Activated CD8-positive, alpha-beta T cell treated with anti-CD3 and anti-CD28 coated beads, Interleukin-2, amount 10 ng/mL, durations not matched to agents 7 days and 5 days (primary cell): ENCODE measurements at places on chromosomes 6 and 20. TPM values are rescaled to one million over a fixed set of nuclear protein-coding genes. Genes with fewer than 3 reads are reported as not detected.
A peak's percentile ranks its signal among the peaks of the same experiment; 100 is the strongest.

The MYMX gene
- not detected for total RNA-seq

The LY6G5C gene
- total RNA-seq = 4.3 TPM

The THBS2 gene
- total RNA-seq = not detected

DNA sequence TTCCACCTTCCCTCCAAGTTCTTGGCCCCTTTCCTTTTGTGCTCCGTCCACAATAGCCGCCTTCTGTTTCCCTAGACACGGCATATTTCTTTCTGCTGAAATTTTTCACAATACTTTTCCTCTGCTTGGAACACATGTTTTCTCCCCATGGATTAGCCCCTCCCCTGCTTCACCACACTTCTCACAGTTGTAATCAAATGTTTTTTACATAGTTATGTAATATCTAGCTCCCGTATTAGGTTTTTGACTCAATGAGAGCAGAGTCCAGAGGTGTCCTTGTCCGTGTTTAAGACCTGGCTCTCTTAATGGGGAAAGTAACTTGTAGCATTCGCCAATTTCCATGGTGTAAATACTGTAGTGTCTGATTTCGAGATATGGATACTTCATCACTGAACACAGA, 34.7 kb downstream of the PLCB1 start:
- no peaks in the 10 kb centered on the region for H3K36me3 ChIP-seq
- no peak for DNase-seq
- no peak overlapping the region for H3K27ac ChIP-seq
- peaks cover 1% of the 10 kb centered on the region for H3K4me1 ChIP-seq
- H3K4me3 ChIP-seq = no peak overlapping the region

DNA sequence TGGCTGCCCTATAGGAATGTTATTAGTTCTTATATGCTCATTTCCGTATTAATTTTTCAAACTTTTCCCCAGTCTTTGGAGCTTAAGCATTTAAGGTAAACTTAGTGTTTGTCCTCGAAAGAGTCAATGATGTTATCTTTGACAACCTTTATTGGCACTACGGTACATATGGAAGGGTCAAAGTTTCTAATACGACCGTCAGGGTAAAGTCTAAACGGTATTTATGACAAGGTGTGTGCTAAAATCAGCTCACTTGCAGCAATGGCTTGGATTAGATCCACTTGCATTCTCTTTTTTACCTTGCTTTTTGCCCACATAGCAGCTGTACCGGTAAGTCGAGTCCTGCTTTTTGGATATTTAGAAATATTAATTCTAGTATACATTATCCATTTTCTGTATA, at the start of gene MEP1A:
Gene MEP1A, plus strand, starts transcription at position 252 of the 400 bp plus-strand sequence. Its CDS starts 10 bp downstream, at position 262.
- no peak within 1 kb of the TSS for H3K4me3 ChIP-seq
- no peaks in the 10 kb centered on the region for H3K27me3 ChIP-seq
- no peaks in the 10 kb centered on the region for H3K4me1 ChIP-seq
- no peak within 1 kb of the TSS for H3K27ac ChIP-seq
- H3K36me3 ChIP-seq = no peaks in the 10 kb centered on the region

DNA sequence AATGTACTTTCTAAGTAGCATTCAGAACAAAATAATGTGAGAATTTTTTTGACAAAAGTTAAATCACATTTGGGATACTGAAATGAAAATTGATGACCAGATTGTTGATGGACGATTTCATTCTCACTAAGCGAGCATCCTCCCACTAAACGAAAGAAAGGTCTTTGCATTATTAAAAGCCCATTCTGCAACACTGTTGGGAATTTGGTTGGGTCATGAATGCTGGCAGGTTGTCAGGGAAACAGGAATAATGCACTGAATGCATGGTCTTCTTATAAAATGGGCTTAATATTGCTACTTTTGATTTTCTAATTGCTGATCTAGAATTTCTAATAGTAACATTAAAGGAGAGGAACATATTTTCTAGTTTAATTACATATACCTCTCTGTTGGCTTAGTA, 229.8 kb downstream of the NKAIN2 start:
- DNase-seq = no peak
- H3K36me3 ChIP-seq = no peaks in the 10 kb centered on the region
- H3K4me1 ChIP-seq = no peaks in the 10 kb centered on the region
- no peak overlapping the region for H3K4me3 ChIP-seq

GRCh38 chr6:140283197-140283596, 908.7 kb upstream of the CITED2 start:
- no peaks in the 10 kb centered on the region for H3K27me3 ChIP-seq
- H3K4me3 ChIP-seq = no peak overlapping the region
- H3K27ac ChIP-seq = no peak overlapping the region
- no peak for DNase-seq
- no peaks in the 10 kb centered on the region for H3K36me3 ChIP-seq
- H3K4me1 ChIP-seq = no peaks in the 10 kb centered on the region

DNA sequence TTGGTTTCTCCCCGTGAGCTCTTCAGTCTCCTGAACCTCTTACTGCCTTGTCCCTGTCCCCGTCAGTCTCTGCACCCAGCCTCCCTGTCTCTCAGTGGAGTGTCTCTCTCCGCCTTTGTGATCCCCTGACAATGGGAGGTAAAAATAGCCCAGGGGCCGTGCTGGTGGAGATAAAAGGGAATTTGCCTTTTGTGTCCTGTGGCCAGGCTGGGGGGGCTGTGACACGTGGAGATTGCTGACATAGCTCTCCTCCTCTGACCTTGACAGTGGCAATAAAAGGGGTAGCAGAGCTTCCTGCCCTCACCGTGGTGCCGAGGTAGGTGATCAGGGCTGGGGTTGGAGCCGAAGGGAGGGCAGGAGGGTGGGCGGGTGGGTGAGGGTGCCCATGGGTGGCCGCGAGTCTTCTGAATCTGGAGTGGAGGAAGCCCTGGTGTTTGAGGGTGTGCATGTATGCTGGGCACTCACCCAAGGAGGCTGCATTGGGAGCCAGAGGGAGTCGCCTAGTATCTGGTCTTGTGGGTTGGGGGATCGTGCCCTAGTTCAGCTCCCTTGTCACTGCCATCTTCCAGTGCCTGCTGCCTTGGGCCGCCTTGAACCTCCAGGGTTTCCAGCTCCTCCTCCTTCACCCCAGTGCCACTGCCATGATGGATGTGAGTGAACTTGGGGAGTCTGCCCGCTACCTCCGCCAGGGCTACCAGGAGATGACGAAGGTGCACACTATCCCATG, 21.9 kb downstream of the MYH7B start:
- no peaks in the 10 kb centered on the region for H3K36me3 ChIP-seq
- DNase-seq = no peak
- H3K27ac ChIP-seq = no peak overlapping the region
- H3K27me3 ChIP-seq = peaks cover 6% of the 10 kb centered on the region

GRCh38 chr20:60334911-60335310, 376.7 kb downstream of the CDH26 start:
- H3K4me3 ChIP-seq = no peak overlapping the region
- no peak for DNase-seq
- H3K27me3 ChIP-seq = no peaks in the 10 kb centered on the region
- H3K4me1 ChIP-seq = no peaks in the 10 kb centered on the region

DNA sequence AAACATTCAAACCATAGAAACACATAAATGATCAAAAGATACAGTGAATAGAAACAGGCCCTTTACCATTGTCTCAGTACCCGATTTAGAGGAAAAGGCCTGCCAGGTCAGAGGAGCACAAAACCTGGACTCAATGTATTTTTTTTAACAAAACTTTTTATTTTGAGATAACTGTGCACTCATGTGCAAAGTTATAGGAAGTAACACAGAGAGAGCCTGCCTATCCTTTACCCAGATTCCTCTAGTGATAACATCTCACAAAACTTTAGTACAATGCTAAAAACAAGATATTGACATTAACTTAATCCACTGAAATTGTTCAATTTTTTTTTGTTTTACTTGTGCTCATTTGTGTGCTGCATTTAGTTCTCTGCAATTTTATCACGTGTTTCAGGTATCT, 36.8 kb upstream of the SAMD3 start:
- H3K36me3 ChIP-seq = peaks cover 48% of the 10 kb centered on the region
- peak overlapping the region; percentile 75 for H3K27ac ChIP-seq
- H3K27me3 ChIP-seq = no peaks in the 10 kb centered on the region
- H3K4me3 ChIP-seq = no peak overlapping the region
- peaks cover 43% of the 10 kb centered on the region for H3K4me1 ChIP-seq

DNA sequence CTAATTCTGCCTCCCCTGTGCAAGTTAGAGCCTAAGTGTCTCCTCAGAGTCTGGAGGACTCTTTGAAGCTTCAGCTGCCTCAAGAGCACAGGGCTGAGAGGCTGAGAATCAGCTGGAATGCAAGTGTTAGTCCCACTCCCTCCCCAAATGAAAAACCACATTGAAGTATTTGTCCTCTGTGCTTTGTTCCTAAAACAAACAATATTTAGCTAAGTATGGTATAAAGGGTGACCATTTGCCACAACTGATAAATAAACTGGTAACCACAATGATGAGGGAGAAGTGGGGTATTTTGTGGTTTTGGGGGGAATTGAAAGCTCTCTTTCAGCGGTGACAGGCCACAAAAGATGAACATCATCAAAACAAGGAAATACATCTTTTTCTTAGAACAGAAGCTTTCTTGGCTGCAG, 91.7 kb upstream of the HDDC2 start:
- no peaks in the 10 kb centered on the region for H3K36me3 ChIP-seq
- H3K4me3 ChIP-seq = peak overlapping the region; percentile 13
- peak overlapping the region; percentile 3 for H3K27ac ChIP-seq
- H3K27me3 ChIP-seq = peaks cover 26% of the 10 kb centered on the region
- peaks cover 20% of the 10 kb centered on the region for H3K4me1 ChIP-seq
- peak; percentile 47 for DNase-seq

DNA sequence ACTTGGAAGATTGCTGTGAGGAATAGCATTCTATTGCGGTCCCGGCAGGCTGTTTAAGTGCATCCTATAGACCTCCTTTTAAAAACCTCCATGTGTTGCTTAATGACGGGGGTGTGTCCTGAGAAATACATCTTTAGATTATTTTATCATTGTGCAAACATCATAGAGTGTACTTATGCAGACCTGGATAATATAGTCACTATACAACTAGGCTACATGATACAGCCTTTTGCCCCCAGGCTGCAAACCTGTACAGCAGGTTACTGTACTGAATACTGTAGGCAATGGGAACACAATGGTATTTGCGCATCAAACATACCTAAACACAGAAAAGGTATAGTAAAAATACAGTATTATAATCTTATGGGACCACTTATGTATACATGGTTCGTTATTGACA, 175.6 kb downstream of the RNF144B start:
- peaks cover 5% of the 10 kb centered on the region for H3K27me3 ChIP-seq
- H3K4me1 ChIP-seq = no peaks in the 10 kb centered on the region
- H3K27ac ChIP-seq = no peak overlapping the region
- no peaks in the 10 kb centered on the region for H3K36me3 ChIP-seq
- DNase-seq = no peak
- H3K4me3 ChIP-seq = no peak overlapping the region

DNA sequence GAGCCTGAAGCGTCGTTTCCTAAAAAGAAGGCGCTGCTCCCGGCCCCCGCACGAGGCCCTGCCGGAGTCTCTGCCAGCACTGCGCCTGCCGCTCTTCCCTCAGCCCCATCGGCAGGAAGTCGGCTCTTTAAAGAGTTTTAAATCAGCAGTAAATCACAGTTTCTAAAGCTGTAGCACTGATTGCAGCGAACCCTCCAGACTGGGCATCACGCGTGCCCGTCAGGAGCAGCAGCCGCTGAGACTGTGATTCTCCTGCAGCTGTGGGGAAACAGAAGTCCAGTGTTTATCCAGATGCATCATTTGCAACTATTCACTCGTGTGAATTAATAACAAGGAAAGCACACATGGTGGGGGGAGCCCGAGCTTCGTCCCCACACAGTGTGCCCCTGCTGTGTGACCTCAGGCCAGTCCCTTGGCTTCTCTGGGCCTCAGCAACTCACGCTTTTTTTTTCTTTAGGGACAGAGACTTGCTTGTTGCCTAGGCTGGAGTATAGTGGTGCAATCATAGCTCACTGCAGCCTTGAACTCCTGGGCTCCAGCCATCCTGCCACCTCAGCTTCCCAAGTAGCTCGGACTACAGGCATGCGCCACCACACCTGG, 28.3 kb downstream of the DLL1 start:
- H3K27me3 ChIP-seq = peaks cover 35% of the 10 kb centered on the region
- no peak for DNase-seq
- H3K4me3 ChIP-seq = no peak overlapping the region
- no peak overlapping the region for H3K27ac ChIP-seq

DNA sequence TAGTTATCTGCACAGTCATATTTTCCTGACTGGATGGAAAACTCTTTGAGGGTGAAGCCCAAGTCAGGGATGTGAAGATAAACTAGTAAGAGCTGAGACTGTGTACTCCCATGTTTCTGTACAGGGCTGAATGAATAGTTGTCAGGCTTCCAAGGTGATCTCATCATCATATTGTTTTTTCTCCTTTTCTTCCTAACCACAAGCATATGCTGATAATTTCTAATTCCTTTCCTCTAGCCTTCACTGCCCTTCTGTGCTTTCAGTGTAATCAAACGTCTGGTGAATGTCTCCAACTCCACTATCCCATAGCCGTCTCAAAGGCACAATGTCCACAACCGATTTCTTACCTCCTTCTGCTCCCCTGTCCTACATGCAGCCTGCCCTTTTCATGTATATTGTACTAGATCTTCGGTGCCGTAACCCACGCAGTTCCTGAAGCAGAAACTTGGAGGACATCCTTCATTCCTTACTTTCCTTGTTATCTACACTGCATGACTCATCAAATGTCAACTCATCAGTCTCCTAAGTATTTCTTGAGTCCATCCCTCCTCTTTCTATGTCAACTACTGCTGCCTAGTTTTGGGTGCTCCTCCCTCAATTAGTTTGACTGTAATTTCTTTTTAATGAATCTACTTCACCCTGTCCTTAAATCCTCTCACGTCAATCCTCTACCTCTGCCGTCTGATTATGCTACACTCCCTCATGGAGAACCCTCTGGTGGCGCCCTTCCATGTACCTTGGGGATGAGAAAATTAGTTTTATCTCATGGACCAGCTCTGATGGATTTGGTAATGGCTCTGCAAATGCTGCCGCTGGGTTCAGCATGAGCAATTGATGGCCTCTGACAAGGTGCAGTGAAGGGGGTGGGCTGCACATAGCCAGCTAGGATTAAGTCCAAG, 21.9 kb downstream of the NCOA7 start:
- peaks cover 38% of the 10 kb centered on the region for H3K36me3 ChIP-seq

DNA sequence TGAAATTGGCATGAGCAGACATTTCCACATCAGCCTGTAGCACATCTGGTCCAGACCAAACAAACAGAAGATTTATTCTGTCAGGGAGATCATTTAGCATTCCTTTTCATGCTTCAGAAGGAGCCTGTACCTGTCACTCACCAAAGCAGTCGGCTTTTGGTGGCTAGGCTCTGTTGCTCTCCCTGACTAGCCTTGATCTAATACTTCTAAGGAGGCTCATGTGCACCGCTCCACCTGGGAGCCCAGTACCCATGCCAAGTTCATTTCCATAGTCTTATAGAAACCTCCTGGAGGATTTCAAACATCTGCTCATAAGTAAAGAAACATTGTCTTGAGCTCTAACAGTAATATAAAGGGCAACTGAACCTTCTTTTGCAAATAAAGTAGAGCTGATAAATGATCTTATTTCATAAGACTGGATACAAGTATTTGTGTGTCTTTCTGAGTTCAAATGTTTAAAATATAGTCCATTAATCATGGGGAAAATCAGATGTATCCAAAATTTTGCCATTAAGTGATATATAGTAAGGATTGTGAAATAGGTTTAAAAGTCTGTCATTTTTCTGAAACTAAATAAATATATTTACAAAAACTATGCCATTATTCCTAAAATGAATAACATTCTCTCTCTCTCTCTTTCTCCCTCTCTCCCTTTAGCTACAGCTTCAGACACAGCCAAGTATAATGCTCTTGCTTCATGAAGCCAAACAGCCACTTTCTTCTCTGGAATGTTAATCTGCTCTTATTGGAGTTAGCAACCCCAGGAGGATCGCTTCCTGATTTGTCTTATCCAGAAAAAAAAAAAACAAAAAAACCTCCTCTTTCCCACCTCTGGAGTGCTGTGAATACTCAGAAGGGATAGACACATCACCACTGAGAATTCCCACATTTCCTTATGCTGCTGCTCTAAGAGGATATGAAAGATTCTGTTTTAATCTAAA, 192.7 kb upstream of the TFAP2D start:
- no peaks in the 10 kb centered on the region for H3K36me3 ChIP-seq
- H3K27me3 ChIP-seq = no peaks in the 10 kb centered on the region
- no peak overlapping the region for H3K27ac ChIP-seq
- no peak for DNase-seq
- H3K4me3 ChIP-seq = no peak overlapping the region
- H3K4me1 ChIP-seq = no peaks in the 10 kb centered on the region
